NCI-H2029 treated with DMSO at 0.1 percent for 48 hours (cell line): ENCODE measurements at places on chromosomes 2 and 18.

- DNase-seq: no peak
Measured at GRCh38 chr18:60200558-60200957, 172.0 kb downstream of the MC4R start.

- no peak for DNase-seq
Measured at GRCh38 chr2:233810385-233810784, 32.3 kb downstream of the MROH2A start.

DNA sequence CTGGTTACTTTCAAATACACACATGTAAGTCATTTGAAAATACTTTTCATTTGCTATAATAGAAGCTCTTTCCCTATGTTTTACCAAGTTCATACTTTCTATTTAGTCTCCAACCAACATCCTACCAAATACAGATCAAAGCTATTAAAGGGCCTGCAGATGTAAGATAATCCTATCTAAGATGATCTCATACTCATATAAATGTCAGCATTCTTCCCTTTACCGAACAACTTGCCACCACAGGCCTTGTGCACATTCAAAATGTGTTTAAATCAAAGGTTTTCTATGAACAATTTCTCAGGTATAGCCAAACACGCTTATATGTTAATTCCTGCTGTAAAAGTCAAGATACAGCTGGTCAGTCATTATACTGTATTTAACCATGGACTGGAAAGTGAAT, 23.3 kb downstream of the KCTD18 start:
- DNase-seq: no peak

GRCh38 chr2:100606726-100607343, 44.0 kb downstream of the PDCL3 start:
- peak; percentile 26 for DNase-seq

GRCh38 chr2:210189452-210190138, 18.4 kb upstream of the KANSL1L start:
- no peak for DNase-seq

DNA sequence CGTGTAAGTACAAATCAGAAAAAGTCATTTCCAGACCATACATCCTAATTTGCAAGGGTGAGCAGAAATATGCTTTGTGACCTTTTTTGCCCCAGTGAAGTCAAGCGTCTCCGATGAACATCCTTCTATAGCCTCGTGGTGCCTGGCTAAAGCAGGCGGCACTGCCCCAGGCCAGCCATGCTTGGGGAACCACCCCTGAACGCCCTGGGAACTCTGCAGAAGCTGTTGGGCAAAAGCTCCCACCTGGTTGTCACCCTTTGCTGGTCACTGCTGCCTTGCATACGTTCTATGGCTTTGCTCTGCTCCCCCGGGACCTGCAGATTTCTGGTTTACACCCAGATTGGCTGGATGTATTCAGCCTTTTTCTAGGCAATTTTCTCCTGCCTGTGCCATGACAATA, 256.4 kb downstream of the SS18 start:
- DNase-seq: no peak

DNA sequence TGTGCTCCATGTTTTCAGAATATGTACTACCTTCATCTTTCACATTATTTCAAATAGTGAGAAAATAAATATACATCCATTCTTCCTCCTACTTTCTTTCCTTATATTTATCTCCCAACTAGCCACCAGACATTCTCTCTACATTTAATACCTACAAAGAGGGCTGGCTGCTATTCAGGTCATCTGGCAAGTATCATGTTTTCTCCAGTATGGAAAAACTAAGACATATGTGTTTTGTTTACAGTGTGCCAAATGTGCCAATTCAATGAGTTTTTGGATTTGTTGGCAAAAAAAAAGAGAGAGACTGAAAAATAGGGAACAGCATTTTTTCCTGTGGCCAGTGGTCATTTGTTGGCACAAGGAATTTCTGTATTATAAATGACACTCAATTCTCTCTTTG, 1207.3 kb downstream of the DPP10 start:
- no peak for DNase-seq

GRCh38 chr2:209875270-209875669, 103.6 kb downstream of the UNC80 start:
- no peak for DNase-seq

DNA sequence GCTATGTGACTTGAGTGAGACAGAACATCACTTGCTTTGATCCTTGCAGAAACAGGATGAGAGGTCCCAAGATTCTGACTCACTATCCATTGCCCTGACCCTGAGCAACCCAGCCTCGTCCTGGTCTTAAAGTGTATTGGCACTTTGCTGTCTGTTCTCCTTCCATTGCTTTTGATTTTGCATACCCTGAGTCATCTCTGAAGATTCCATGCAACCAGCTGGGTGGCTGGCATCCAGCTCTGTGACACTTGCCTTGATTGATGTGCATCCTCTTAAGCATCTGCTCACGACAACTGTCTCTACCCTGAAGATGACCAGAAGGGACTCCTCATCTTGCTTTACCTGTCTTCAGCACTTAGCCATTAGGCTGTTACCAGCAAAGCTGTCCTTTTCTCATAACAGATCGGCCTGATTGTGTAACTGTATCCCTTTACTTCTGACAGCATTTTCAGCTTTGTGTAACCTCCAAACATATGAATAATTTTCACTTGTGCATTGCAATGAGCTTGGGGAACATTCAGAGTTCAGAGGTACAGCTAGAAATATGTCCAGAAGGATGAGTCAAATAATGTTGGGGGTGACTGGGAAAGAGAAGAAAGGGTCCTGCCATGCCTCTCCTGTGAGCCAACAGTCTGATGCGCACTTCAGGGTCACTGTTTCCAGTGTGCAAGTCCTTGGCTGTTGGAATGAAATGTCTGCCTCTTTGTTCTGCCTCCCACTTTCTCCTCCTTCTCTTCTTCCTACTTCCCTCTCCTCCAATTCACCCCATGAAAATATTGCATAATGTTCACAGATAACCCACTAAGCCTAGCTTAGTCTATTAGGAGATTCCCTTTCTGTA, 249.7 kb upstream of the OSR1 start:
- no peak for DNase-seq

DNA sequence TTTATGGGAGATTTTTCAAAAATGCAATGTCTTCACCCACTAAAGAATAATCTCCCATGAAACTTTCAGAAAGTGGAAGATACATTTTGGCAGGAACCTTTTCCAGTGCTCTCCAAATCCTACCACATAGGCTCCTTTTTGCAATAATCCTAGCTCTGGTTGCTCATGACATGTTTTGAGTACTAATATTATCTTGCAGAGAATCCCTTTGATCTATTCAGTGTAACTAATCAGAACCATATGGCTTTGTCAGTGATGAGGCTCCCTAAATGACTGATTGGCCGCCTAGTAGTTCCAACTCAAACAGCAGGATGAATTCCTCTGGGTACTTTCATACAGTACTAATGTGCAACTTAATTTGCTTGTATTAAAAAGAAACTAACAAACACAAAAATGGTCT, 544.0 kb upstream of the FAM98A start:
- no peak for DNase-seq

GRCh38 chr2:147847746-147848391, 3.0 kb downstream of the ACVR2A start:
- no peak for DNase-seq

DNA sequence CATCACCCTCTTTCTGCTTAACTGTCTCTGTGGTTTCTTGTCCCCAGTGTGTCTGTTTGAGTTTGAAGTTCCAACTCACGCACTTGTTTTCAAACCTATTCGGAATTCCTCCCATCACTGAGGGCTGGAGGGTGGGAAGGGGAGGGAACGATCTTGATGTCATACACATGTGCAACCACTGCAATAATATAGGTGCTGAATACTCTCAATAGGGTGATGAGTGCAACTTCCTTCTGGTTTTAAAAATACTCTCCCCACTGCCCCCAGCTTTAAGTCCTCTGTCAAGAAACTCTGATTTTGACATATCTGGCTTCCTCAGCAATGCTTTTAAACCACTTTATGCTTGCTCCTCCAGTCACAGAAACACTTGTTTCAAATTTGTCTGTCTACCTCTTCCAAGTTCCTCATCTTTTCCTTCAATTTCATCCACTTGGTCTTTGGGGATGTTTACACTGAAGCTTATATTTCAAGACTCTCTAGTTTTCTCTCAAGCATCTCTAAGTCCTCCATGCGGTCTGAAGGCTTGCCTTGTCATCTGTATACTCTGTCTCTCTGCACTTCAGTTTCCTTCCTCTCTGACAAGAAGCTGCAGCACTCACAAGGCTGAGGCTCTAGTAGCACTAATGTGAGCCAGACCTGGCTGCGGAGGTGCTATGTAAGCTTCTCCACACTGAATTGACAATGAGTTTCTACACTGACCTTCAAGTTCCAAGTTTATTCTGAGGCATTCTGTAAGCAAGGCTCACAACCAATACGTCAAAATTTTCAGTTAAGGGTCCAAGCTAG, 422.3 kb downstream of the ZEB2 start:
- DNase-seq: no peak

DNA sequence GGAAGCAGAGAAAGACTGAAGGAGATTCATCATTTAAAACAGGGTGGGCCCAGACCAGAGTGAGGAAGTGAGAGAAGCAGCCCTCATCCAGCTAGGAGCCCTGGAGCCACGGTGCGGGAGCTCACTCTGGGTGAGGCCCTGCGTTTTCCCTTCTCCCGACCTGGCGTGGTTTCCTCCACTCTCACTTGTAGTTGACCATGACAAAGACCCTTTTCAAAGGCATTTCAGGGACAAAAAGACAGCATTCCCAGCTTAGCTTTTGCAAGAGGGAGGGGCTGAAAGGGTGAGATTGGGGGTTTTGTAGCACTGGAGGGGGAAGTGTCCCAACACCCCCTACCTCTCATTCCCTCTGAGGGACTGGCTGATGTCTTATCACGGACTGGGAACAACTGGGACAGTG, 56.6 kb downstream of the TRPM8 start:
- DNase-seq: no peak

DNA sequence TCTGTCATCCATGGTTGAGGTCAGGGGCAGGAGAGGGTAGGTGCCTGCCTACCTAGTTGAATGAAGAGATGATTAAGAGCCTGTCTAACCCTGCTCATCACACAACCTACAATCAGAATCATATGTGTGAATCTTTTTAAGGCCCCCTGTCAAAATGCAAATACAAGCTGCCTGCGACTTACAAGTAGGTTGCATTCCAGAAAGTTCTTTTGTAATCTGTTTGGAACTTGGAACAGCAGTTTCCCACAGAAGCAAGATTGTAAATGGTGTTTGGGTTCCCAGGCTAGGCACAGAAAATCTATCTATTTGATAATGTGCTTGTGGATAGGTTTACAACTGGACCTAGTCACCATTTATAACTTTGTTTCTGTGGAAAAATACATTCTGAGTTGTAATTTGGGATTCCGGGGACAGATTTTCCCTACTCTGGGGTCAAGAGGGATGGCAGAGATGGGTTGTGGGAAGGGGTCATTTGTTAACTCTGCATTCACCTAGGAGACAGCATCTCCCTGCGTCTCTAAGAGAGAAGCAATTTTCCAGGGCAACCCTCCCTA, 4.4 kb downstream of the LIPG start:
- DNase-seq: no peak

DNA sequence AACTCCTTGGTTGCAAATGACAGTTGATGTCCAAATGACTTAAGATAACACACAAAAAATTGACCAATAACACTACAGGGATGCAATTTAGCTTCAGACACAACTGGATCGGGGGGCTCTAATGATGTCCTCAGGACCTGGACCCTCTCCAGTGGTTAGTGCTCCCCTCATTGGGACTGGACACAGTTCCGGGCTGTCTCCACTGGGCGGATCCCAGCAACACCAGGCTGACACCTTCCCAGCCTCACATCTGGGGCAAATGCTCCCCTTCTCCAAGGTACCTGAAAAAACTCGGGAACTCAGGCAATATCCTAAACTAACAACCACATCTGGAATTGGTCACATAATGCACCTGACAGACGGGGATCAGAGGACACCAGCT, 48.7 kb downstream of the PSMG2 start:
- DNase-seq: no peak

GRCh38 chr2:160741271-160741670, 247.7 kb upstream of the RBMS1 start:
- no peak for DNase-seq

- no peak for DNase-seq
Measured at GRCh38 chr2:161045726-161046125, 114.5 kb upstream of the TANK start.

DNA sequence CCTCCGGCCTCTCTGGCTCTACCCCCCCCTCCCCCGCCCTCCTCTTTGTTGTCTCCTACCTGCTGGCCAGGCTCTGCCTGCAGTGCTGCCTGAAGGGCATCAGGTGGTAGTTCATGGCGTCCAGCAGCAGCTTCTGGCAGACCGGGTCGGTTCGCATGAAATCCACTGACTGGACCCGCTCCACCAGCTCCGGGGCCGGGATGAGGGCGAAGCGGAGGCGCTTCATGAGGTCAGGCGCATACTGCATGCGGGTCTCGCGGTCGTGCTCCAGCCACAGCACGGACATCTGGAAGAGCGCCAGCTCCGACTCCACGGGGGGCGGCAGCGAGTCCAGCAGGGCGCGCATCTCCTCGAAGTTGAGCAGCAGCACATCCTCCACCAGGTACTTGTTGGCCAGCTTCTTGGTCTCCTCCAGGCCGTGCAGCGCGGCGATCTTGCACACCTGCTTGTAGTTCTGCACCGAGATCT, 3.2 kb downstream of the KLHL14 start:
- DNase-seq: peak; percentile 42

- DNase-seq: no peak
Measured at GRCh38 chr2:152523091-152523490, 188.1 kb downstream of the FMNL2 start.

DNA sequence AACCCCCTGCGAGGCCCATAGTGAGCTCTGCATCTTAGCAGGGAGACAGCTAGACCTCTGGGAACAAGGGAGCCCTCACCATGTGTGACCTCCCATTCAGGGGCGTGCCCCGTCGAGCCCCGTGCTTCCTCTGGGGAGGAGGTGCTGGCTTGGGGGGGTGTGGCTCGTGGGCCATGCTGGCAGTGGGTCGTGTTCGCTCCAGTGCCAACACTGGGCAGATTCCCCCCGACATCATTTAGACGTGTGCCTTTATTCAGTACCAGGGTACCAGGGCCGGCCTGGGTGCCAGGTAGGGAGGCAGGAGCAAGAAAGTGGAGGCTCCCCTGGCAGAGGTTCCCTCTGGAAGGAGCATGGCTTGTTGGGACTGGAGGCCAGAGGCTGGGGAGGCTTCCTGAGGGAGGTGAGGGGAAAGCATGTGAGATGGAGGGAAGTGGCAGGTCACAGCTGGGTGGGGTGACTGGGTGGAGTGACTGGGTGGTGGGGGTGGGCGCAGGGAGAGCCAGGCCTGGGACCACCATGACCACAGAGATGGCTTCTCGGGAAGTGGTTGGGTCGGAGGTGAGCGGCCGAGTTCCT, 15.2 kb downstream of the GPC1 start:
- no peak for DNase-seq

DNA sequence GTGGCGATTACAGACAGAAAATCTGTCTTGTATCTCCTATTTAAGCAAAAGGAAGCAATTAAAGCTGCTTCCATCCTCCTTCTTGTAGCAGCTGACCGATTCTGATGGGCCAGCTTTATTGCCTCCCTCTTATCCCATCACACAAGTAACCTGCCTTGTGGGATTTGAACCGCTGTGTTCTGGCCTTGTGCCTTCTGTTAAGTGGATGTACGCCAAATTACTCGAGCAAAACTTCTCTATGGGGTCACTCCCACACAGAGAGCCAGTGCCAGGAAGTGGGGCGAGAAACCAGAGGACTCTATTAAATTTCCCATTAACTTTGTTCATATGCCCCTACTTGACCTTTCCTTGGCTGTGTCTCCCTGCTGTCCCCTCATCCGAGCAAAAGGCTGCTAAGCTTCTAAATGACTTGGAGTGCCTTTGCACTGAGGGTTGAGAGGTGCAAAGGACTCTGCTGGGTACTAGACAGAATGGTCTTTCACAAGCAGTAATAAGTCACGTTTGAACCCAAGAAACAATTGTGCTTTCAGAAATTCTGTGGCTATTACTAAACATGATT, 672.5 kb downstream of the MBD2 start:
- no peak for DNase-seq
